ENCODE measurements at places on chromosomes 2 and 18.

DNA sequence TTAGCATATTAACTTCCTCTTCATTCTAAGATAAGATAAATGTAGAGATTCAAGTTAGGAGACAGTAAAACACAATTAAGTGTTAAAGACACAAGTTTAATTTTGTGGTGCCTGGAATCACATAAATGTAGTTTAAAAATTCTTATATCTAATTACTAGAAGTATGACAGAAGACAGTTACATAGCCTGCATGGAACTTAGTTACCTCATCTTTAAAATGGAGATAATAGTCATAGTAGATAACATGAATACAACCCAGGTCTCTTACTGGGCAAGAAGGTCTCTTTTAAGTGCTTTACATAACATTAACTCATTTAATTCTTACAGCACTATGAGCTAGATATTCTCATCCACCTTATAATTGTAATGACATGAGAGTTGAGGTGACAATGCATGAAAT, 15.1 kb downstream of the GALNT13 start:
- no peak for DNase-seq

GRCh38 chr2:235637896-235638295, 144.1 kb downstream of the AGAP1 start:
- no peak for DNase-seq

DNA sequence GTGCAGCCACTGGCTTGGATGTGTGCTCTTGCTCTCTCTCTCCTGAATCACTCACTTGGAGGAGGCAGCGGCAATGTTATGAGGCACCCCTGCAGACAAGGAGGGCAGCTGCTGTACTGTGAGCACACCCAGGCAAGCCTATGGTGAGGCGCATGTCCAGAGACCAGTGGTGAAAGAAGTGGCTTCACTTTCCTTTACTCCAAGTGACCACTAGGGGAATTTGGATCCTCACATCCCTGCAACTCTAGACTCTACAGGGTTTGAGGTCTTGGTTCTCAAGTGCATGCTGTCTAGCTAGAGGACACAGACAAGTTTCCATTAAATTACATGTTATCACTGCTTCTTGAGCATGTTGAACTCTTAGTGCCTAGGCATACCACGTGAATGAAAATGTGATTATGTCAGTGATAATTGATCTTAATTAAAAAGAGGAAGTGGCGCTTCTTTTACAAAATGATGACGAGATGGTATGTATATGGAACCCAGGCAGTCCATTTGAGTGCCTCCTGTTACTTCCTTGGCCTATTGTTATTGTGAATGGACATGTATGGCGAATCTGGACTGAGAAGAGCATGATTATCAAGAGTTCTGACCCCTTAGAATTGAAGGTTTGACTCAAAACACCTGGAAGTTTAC, 181.0 kb upstream of the CDH2 start:
- DNase-seq, result no peak

GRCh38 chr18:21362831-21363230, 120.8 kb downstream of the GREB1L start:
- DNase-seq, result no peak

- DNase-seq, result peak; percentile 16
Measured at GRCh38 chr2:174573621-174574081, 24.0 kb downstream of the WIPF1 start.

- DNase-seq, result no peak
Measured at GRCh38 chr18:11578799-11579198, 30.6 kb upstream of the SLC35G4 start.

GRCh38 chr2:189569295-189569910, 11.2 kb downstream of the SLC40A1 start:
- no peak for DNase-seq

GRCh38 chr2:224162122-224162521, 123.0 kb upstream of the SERPINE2 start:
- DNase-seq, result no peak

GRCh38 chr2:141941210-141941714, 189.6 kb downstream of the LRP1B start:
- DNase-seq, result no peak

DNA sequence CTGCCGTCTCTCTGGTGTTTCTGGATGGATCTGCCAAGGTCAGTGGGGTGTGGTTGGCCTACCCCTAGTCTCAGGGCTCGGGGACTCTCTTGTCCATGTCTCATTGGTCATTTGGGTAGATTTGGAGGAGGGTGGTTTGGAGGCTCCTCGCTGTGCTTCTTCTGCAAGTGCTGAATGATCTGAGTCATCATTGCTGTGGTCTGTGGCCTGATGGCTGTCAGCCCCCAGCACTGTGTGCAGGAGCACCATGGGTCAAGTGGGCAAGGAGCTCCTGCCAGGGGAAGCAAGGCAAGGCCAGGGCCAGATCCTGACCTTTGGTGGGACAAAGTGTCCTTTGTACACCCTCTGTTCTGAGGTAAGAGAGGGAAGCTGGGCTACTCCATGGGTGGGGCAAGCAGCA, 221.8 kb downstream of the FHOD3 start:
- no peak for DNase-seq

DNA sequence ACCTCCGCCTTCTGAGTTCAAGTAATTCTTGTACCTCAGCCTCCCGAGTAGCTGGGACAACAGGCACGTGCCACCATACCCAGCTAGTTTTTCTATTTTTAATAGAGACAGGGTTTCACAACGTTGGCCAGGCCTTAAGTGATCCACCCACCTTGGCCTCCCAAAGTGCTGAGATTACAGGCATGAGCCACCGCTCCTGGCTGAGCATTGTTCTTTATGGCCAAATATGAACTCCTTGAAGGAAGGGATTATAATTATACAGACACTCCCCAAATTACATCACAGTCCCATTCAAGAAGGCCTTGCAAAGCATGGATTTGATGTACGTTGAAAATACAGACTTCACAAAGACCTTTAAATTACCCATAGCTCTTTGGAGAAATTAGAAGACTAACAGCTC, 381.7 kb downstream of the TXNL1 start:
- no peak for DNase-seq

DNA sequence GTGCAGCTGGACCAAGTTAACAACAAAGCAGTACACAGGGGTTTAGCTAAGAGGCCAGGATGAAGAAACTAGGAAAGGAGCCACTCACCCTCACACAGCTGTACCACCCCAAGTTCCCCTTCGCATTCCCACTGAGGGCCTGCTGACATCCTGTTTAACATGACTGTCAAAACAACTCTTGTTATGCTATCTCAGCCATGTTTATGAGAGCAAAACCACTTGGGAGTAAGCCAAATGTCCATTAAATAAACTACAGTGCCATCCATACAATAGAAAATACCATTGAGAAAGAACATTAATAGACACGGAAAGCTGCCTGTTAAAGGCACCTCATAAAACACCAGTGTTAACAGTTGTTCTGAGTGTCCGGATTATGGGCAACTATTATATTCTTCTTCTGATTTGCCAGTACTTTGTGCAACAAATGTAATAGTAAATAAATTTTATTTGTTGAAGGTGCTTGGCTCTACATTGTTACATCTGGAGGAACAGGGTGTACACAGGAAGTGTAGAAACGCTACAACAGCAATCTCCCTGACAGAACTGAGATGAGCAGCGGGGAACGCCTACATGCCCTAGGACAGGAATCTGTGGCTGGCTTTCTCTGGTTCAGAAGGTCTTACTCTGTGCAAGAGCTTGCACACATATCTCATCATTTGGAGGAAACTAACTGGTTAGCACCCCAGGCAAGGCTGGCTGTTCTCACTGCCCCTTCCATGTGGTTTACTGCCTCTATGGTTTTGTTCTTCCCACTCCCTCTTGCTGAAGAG, 85.6 kb downstream of the EHD3 start:
- no peak for DNase-seq

GRCh38 chr2:46489423-46490174, 10.2 kb downstream of the TMEM247 start:
- no peak for DNase-seq

DNA sequence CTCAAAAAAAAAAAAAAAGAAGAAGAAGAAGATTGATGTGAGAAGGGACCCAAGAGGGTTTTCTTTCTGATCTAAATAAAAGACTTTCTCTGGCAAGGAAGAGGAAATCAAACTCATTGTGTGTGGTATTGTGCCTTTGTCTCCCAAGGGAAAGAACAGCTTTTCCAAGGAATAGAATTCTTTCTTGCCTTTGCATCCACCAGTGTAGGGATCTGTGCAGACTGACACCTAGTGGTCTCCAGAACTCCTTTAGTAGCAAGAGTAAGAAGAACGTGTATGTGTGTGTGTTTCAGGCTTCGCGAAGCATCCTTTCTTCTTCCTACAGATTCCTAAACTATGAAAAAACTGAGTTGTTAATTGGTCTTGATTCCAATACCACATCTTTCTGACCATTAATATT, 33.5 kb upstream of the CRIM1 start:
- no peak for DNase-seq

- DNase-seq, result no peak
Measured at GRCh38 chr2:140975237-140975636, 1155.6 kb downstream of the LRP1B start.

DNA sequence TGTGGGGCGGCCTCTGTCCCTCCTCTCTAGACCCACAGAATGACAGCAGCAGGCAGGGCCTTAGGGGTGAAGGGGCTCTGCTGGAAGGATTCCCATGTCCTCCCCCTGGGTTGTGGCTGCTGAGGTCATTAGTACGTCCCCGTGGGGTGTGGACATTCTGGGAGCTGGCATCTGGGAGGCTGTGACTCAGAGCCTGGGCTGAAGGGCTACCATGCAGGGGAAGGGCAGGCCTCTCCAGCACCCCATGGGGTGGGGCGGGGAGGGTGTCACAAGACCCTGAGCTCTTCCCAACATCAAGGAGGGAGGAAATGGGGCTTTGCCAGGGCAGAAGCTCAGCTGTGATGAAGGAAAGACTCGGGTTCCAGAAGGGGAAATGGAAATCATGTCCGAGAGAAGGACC, 105.8 kb upstream of the SMAD2 start:
- DNase-seq, result no peak

GRCh38 chr18:2686349-2686968, 30.9 kb downstream of the SMCHD1 start:
- DNase-seq, result no peak

GRCh38 chr2:37659723-37660122, 11.7 kb downstream of the CDC42EP3 start:
- DNase-seq, result no peak

- no peak for DNase-seq
Measured at GRCh38 chr2:50347358-50348044, 684.4 kb downstream of the NRXN1 start.

- DNase-seq, result no peak
Measured at GRCh38 chr2:228063558-228063957, 117.9 kb downstream of the SPHKAP start.
